Dermis blood vessel endothelial cell (primary cell): ENCODE measurements at places on chromosomes 3 and 15. TPM values are rescaled to one million over a fixed set of nuclear protein-coding genes. Genes with fewer than 3 reads are reported as not detected.

GRAMD2A gene
- 0.14 and 0.17 TPM in 2 replicates for total RNA-seq

PLXNB1 gene
- 16.8 and 23.7 TPM in 2 replicates for total RNA-seq

TBC1D21 gene
- not detected in 2 replicates for total RNA-seq

MAGEL2 gene
- under 0.01 TPM in 1 of 2 replicates, not detected in the other for total RNA-seq

ZNF385D gene
- 2.0 and 4.4 TPM in 2 replicates for total RNA-seq

TGM5 gene
- total RNA-seq = not detected in 2 replicates

CFAP20DC gene
- 1.2 and 1.5 TPM in 2 replicates for total RNA-seq

LMCD1 gene
- total RNA-seq = 39.9 and 106 TPM in 2 replicates

C2CD4A gene
- total RNA-seq = 1.5 and 2.7 TPM in 2 replicates

GHSR gene
- not detected in 2 replicates for total RNA-seq

SLC24A5 gene
- total RNA-seq = not detected in 2 replicates

SEMA4B gene
- total RNA-seq = 6.3 and 9.4 TPM in 2 replicates

TPRG1 gene
- total RNA-seq = not detected in 2 replicates
